Stimulated activated naive CD4-positive, alpha-beta T cell (primary cell): ENCODE measurements at places on chromosomes 4 and X.
A peak's percentile ranks its signal among the peaks of the same experiment; 100 is the strongest.

GRCh38 chrX:70044541-70045245, 5.0 kb downstream of the AWAT2 start:
- no peak for DNase-seq

GRCh38 chr4:81351654-81352445, 119.9 kb downstream of the RASGEF1B start:
- peak; percentile 33 for DNase-seq

DNA sequence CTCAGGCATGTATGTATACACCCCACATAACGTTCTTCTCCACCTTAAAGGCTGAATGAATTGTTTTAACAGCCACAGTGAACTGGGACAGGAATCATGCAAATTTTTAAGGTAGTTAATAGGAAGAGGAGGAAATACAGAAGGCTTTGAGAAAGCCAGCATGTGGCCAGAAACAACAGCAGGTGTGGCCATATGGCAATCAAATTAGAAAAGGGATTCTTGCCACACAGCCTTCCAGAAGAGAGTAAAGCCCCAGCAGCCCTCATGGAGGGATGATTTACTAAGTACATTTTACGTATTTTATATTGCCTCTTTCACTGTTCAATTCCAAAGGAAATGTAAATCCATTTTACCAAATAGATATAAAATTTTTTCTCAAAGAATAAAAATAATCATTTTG, 792.2 kb downstream of the ADGRL3 start:
- no peak for DNase-seq

DNA sequence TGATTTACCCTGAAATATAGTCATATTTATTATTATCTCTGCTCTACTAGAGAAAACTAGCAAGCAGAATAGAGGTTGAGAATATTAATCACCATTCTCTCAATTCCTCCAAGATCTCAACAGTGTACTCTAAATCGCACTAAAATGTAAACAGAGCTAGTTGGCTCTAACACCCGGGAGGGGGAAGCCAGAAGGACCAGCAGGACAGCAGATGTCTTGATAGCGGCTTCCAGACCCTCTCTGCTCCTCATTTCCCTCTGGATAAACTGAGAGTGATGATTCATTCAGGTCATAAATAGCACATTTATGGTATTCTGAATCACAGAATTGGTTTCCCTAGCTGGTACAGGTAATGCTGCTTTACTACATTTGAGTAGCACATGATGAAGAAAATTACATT, 82.5 kb downstream of the TBC1D9 start:
- no peak for DNase-seq

DNA sequence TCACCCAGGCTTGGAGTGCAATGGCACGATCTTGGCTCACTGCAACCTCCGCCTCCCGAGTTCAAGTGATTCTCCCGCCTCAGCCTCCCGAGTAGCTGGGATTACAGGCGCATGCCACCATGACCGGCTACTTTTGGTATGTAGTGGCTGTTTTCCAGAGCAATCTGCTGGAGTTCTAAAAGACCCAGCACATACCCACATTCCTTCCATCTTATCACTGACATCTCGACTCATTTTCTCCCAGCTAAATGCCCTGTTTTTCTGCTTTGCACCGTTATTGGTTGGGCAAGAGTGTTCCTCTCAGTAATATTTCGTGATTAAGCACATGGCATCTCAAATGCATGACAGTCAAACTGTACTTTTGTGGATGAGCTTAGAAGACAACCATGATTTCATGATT, 53.7 kb downstream of the PRKX start:
- DNase-seq: no peak

DNA sequence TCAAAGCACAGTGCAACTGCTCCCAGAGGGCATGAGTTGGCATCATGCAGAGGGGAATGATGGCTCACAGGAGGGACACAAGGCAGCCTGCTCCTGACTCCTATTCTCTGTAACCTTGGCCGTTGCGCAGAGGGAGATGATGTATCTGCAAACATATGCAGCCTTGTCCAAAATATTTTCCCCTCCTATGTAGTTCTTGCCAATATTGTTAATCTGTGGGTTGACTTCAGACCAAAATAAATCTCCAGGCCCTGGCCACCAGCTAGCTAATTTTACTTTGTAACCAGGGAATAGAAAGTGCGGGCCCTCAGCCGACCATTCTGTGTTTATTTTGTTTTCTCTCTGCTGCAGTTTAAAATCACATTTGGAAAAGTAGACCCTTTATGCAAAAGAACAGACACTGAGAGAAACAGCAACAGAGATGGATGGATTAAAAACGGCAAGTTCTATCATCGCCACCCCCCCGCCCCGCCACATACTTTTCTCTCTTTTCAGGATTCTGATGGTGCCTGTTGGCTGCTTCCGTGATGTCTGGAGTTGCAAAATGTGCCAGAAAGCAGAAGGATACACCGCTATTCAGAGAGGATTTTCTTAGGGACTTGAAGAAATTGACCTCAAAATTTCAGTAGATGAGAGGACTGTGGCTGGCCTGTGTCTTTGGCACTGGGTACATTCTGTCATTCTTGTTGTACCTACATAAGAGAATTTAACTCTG, 185.3 kb upstream of the BCOR start:
- DNase-seq: no peak

DNA sequence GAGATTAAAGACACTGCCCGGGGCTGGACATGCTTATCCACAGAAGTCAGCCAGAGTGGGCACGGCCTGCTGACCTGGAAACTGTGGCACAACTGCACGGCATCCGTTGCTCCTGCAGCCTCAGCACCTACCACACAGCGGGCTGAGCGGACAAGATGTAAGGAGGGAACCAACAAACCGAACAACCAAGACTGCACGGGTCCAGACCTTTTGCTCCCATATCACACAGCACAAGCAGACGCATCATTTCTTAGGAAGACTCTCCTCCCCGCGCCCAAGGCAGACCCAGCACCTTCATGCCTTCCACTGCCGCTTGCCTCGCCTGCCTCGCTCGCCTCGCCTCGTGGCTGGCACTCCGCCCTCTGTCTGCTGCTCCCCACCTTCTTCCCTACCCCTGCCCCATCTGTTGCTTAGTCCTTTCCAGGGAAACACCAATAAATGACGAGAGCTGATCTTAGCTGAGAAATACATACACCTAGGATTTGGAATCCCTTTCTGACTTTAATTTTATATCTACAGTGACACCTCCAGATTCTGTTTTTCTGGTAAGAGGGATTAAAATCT, 79.0 kb downstream of the AFAP1 start:
- no peak for DNase-seq

- DNase-seq: no peak
These were observed 109.7 kb downstream of the NKX6-1 start for GRCh38 chr4:84389406-84389805.

DNA sequence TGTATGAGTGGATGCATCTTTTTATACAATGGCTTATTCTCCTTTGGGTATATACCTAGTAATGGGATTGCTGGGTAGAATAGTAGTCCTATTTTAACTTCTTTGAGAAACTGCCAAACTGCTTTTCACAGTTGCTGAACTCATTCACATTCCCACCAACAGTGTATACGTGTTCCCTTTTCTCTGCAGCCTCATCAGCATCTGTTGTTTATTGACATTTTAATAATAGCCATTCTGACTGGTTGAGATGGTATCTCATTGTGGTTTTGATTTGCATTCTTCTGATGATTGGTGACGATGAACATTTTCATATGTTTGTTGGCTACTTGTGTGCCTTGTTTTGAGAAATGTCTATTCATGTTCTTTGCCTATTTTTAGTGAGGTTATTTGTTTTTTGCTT, 687.0 kb upstream of the EPHA5 start:
- DNase-seq: no peak
